ENCODE measurements at places on chromosomes 11 and 22.

DNA sequence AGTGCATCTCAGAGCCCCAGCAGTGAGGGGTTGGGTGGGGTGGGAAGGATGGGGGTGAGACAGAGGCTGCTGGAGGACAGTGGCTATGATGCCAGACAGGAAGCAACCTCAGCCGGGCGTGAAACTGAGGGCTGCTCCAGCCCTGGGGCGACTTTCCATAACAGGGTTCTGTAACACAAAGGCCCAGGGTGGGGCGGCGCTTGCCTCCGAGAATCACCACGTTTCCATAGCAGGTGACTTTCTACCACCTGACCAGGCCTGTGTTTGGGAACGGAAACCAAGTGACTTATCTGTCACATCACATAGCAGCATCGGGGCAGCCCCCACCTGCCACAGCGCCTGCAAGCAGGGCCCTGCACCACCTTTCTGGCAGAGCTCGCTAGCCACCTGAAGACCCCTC, 85.8 kb downstream of the TRMU start:
- no peak for DNase-seq

- no peak for DNase-seq
These were observed 430 bp downstream of the CLP1 start for GRCh38 chr11:57658023-57658361.

- DNase-seq = no peak
These were observed 2.9 kb upstream of the CAPN5 start for GRCh38 chr11:77063861-77064260.

GRCh38 chr11:65448074-65448417, 25.4 kb downstream of the NEAT1 start:
- DNase-seq = no peak

GRCh38 chr22:39384750-39385480, 14.7 kb upstream of the TAB1 start:
- no peak for DNase-seq
